CD4-positive, alpha-beta T cell treated with Interleukin-10 for 1 hour (primary cell): ENCODE measurements at places on chromosomes 6 and 20.

GRCh38 chr6:68653706-68654089, 18.6 kb downstream of the ADGRB3 start:
- no peak for DNase-seq

DNA sequence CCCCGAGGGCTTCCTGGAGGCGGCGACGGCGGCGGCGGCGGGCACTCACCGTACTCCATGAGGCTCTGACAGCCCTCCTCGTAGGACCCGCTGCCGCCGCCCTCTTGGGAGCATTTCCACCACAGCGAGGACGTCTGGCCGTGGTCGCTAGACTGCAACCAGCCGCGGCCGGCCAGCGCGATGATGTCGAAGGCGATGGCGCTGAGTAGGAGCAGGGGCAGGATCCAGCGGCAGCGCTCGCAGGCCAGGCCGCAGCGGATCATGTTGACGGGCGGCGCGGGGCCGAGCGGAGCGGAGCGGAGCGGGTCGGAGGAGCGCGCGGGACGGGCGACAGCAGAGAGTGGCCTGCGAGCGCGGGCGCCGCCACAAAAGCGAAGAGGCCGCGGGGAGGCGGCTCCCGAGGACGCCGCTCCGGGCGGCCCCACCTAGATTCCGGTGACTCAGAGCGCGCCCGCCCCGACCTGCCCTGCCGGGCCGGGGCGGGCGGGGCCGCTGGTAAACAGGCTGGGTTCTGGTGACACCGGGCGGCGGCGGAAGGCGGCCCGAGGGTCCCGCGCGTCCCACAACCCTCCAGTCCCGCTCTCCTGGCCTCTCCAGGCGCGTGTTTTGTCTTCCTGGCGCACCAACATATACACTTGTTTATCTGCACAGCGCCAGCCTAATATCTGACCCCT, at the start of gene PERP:
Gene PERP, minus strand, starts transcription at position 342 of the 674 bp plus-strand sequence. Its CDS starts 79 bp downstream, at position 263.
- DNase-seq: peak; percentile 74

DNA sequence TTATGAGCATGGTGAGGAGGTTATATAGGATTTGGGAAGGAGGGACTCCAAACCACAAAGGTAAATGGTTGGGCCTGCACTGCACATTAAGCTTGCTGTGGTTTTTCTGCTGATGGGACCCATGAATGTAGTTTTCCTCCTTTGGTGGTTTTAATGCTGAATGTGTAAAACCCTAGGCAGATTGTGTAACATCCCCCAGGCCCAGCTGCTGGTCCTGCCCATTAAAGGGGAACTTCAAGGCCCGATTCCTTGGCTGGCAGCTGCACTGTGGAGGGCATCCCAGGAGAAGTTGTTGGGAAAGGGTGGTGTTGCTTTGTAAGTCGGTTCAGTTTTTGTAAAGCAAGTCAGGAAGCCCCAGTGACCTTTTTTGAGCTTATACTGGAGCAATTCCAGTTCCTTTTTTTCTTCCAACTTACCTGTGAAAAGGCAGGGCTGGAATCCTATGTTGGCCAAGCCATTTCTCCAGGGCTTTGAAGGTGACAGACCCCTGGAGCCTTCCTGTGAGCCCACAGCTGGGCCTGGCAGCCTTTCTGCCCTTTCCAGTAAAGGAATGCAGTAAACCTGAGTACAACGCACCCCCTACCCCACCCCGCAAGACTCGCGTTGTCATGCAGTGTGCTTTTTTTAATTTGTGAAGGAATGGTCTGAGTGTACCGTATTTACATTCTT, 43.1 kb upstream of the NAA20 start:
- no peak for DNase-seq

GRCh38 chr6:75170691-75171560, 34.9 kb downstream of the COL12A1 start:
- no peak for DNase-seq

DNA sequence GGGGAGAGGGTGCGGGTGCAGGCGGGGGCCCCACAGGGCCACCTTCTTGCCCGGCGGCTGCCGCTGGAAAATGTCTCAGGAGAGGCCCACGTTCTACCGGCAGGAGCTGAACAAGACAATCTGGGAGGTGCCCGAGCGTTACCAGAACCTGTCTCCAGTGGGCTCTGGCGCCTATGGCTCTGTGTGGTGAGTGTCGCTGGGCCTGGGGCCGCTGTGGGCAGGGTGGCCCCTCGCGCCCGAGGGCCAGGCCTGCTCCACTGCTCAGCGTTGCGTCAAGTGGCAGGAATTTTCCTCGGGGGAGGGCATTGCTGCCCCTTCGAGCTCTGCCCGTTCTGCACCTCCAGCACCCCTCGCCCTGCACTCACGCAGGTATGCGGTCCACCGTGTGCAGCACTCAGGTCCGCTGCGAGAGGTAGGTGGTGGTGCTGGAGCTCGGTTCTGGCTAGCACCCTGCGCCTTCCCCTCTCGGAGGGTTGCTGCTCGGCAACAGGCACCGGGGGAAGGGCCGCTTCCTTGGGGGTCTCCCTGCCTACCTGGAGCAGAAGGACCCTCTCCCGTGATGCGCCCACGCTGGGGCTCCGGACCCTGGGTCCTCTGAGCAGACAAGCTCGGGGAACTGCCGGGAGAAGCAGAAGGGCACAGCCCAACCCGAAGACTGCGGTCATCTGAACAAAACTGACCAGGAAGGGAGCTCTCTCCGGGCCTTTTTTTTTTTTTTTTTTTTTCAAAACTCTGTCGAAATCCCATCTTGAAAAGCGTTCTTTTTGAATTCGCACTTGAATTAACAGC, 674 bp downstream of the MAPK14 start:
- peak; percentile 49 for DNase-seq

GRCh38 chr6:65979120-65979519, 272.1 kb upstream of the EYS start:
- no peak for DNase-seq
